ENCODE measurements at places on chromosomes 7 and 10. TPM values are rescaled to one million over a fixed set of nuclear protein-coding genes. Genes with fewer than 3 reads are reported as not detected.
A peak's percentile ranks its signal among the peaks of the same experiment; 100 is the strongest.

LFNG gene
- 17.7 TPM for total RNA-seq

NODAL gene
- 71.0 TPM for total RNA-seq

C10orf67 gene
- not detected for total RNA-seq

GRCh38 chr7:157077986-157078644, 60.6 kb upstream of the UBE3C start:
- peak; percentile 74 for DNase-seq
- H3K4me1 ChIP-seq, result no peaks in the 10 kb centered on the region
- peaks cover 36% of the 10 kb centered on the region for H3K27me3 ChIP-seq
- H3K4me3 ChIP-seq, result peak overlapping the region; percentile 17
- no peaks in the 10 kb centered on the region for H3K36me3 ChIP-seq
- H3K27ac ChIP-seq, result no peak overlapping the region

DNA sequence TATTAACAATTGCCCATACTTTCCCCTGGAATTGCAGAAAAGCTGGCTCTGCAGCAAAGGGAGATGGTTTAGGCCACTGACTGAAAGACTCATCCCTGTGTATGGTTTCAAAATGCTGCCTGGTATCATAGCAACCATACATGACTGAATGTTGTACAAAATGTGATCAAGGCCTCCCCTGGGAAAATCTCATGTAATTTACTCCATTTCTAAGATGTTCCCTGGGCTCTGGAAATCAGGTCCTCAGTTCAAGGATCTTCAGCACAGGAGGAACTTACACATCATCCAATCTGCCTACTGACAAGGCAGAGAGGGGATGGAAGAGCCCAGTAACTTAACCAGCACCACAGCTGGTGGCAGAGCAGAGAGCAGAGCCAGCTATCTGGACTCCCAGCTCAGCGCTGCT, 111.8 kb downstream of the JAZF1 start:
- H3K27me3 ChIP-seq, result no peaks in the 10 kb centered on the region
- H3K4me1 ChIP-seq, result no peaks in the 10 kb centered on the region
- no peak overlapping the region for H3K27ac ChIP-seq
- no peak overlapping the region for H3K4me3 ChIP-seq
- H3K36me3 ChIP-seq, result no peaks in the 10 kb centered on the region

- peaks cover 11% of the 10 kb centered on the region for H3K27me3 ChIP-seq
- DNase-seq, result peak; percentile 28
- H3K4me3 ChIP-seq, result no peak overlapping the region
Measured at GRCh38 chr10:127834791-127835190, 58.0 kb downstream of the CLRN3 start.

DNA sequence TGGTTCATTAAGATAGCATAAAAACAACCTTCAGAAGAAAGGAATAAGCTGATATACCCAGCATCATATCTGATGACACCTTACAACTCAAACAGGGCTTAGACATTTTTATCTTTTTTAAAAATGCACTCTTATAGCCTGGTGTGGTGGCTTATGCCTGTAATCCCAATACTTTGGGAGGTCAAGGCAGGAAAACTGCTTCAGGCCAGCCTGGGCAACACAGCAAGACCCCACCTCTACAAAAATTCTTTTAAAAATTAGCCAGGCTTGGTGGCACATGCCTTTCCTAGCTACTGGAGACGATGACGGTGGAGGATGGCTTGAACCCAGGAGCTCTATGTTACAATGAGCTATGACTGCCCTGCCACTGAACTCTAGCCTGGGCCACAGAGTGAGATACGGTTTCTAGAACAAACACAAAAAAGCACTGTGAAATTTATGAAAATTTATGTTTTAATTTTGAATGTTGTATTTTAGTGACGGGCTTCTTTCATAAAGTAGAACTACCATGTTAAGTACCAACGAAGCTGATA, 12.3 kb upstream of the KMT2E start:
- peaks cover 52% of the 10 kb centered on the region for H3K36me3 ChIP-seq
- no peak overlapping the region for H3K4me3 ChIP-seq
- H3K27me3 ChIP-seq, result no peaks in the 10 kb centered on the region
- no peak for DNase-seq

DNA sequence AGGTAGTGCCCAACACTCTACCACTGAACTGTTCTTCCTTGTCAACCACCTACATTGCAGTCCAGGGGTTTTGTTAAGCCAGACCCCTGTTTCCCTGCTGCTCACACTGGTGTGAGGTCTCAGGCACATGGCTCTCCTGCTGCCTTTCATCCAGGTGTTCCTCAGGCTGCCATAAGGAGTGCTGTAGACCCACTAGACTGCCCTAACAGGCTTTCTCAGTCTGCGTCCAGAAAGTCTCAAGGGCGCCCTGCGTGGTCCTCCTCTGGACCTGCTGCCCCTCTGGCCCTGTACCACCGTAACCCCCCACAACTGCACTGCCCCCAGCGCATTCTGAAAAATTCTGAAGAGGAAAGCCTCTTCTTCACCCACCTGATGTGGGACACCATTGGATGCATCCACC, 225.7 kb upstream of the ANKRD30A start:
- H3K4me1 ChIP-seq, result no peaks in the 10 kb centered on the region
- peak overlapping the region; percentile 38 for H3K4me3 ChIP-seq
- H3K27ac ChIP-seq, result no peak overlapping the region
- no peak for DNase-seq

- no peaks in the 10 kb centered on the region for H3K4me1 ChIP-seq
- no peaks in the 10 kb centered on the region for H3K27me3 ChIP-seq
- no peaks in the 10 kb centered on the region for H3K36me3 ChIP-seq
- no peak overlapping the region for H3K4me3 ChIP-seq
- no peak for DNase-seq
- no peak overlapping the region for H3K27ac ChIP-seq
Measured at GRCh38 chr7:132771301-132771730, 195.0 kb upstream of the PLXNA4 start.

- no peak overlapping the region for H3K4me3 ChIP-seq
- no peaks in the 10 kb centered on the region for H3K4me1 ChIP-seq
- H3K27me3 ChIP-seq, result peaks cover 7% of the 10 kb centered on the region
- H3K27ac ChIP-seq, result no peak overlapping the region
Measured at GRCh38 chr10:33886299-33886698, 551.8 kb upstream of the NRP1 start.

GRCh38 chr10:132803416-132804210, 17.7 kb upstream of the NKX6-2 start:
- H3K27me3 ChIP-seq, result no peaks in the 10 kb centered on the region
- no peaks in the 10 kb centered on the region for H3K4me1 ChIP-seq
- no peak overlapping the region for H3K4me3 ChIP-seq
- no peak overlapping the region for H3K27ac ChIP-seq

- no peaks in the 10 kb centered on the region for H3K36me3 ChIP-seq
- no peak overlapping the region for H3K4me3 ChIP-seq
- H3K27ac ChIP-seq, result no peak overlapping the region
- H3K27me3 ChIP-seq, result peaks cover 12% of the 10 kb centered on the region
Measured at GRCh38 chr10:45224219-45224841, 91.1 kb downstream of the OR13A1 start.

DNA sequence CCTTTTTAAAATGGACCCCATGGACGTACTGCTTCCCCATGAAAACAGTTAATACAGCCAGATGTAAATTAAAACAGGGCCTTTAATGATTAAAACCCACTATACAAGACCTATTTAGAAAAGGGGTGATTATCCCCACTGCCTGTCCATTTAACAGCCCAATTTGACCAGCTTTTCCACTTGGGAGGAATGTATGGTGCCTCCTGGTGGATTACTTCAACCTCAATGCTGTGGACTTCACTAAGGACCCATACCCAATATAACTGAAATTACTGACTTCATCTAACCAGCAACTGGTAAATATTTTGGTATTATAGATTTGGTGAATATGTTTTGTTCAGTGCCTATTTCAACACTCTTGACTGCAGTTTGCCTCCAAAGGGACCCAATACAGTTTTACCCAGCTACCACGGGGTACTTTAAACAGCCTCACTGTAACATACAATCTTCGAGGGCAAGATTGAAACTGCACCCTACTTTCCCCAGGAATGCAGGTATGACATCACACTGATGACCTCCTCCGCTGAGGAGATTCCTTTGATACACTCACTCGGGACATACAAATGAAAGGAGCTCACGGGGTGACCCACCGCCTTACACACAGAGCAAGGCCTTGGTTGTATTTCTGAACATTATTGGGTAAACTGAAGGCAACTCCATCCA, 192.8 kb downstream of the DNAJC1 start:
- H3K4me1 ChIP-seq, result peaks cover 21% of the 10 kb centered on the region
- H3K27me3 ChIP-seq, result no peaks in the 10 kb centered on the region
- no peak overlapping the region for H3K4me3 ChIP-seq
- peaks cover 4% of the 10 kb centered on the region for H3K36me3 ChIP-seq
- DNase-seq, result no peak

GRCh38 chr10:23481363-23481961, 42.6 kb downstream of the OTUD1 start:
- no peak overlapping the region for H3K27ac ChIP-seq
- no peaks in the 10 kb centered on the region for H3K36me3 ChIP-seq
- no peak overlapping the region for H3K4me3 ChIP-seq
- no peaks in the 10 kb centered on the region for H3K27me3 ChIP-seq
- no peak for DNase-seq

GRCh38 chr7:69596723-69597277, 1.5 kb upstream of the AUTS2 start:
- no peaks in the 10 kb centered on the region for H3K36me3 ChIP-seq
- H3K27ac ChIP-seq, result no peak overlapping the region
- no peak for DNase-seq
- peaks cover 21% of the 10 kb centered on the region for H3K27me3 ChIP-seq
- H3K4me3 ChIP-seq, result peak overlapping the region; percentile 80

DNA sequence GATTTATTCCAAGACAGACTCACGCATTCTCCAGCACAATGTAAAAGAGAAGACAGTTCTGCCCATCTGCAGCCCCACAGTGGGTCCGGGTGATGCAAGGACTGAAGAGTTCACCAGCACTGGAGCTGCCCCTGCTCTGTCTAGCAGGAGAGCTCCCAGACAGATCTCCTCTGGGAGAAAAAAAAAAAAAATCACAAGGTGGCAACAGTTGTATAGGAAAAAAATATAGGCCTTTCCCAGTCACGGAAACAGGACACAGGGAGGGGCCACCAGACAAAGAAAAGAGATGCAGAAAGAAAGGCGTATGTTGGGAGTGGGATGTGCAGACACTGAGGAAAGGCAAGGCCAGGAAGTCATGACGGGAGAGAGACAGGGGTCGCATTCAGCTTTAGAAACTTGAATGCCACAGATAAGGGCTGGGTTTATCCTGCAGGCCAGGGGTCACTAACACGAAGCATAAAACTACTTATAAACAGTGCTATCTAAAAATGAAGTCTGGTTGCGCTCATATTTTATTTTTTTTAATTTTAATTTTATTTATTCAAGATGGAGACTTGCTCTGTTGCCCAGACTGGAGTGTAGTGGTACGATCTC, 54.1 kb downstream of the FAM171A1 start:
- H3K4me1 ChIP-seq, result peaks cover 15% of the 10 kb centered on the region
- H3K4me3 ChIP-seq, result no peak overlapping the region
- H3K27ac ChIP-seq, result no peak overlapping the region
- no peaks in the 10 kb centered on the region for H3K36me3 ChIP-seq
